EH (cell line): ENCODE measurements at places on chromosomes 7 and 10.

DNA sequence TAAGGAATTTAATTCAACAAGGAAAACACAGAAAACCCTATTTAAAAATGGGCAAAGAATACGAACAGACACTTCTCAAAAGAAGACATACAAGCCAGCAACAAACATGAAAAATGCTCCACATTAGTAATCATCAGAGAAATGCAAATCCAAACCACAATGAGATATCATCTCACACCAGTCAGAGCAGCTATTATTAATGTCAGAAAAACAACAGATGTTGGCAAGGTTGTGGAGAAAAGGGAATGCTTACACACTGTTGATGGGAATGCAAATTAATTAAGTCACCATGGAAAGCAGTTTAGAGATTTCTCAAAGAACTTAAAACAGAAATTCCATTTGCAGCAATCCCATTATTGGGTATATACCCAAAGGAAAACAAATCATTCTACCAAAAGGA lies 55.2 kb downstream of the GCC1 start:
- peak; percentile 44 for DNase-seq

DNA sequence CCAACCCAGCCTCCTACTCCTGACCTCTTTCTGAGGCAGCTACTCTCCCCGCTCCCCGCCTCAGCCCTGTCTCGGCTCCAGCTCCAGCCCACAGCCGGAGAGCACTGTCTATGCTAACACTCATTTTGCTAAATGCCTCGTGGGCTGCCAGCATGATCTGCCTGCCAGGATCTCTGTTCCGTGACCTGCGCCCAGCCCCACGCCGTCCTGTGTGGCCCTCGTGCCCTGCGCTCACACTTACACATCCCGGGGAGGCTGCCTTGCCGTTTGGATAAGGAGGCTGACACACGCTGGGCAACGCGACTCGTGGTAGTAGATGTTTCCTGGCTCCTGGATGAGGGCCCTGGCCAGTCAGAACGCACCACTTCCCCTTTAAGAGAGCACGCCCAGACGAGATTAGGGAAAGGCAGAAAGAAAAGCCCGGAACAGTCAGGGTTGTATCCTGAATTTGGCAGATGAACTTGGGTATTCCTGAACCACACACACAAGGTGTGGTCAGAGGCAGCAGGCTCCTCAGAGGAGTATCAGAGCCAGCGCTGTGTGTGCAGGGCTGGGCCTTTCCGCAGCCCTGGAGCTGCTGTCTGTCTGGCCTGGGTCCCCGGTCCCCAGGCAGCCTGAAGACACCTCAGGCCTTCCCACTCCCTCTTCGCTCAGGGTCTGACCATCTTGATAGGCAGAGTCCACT lies 97.7 kb upstream of the EFCAB10 start:
- no peak for DNase-seq

DNA sequence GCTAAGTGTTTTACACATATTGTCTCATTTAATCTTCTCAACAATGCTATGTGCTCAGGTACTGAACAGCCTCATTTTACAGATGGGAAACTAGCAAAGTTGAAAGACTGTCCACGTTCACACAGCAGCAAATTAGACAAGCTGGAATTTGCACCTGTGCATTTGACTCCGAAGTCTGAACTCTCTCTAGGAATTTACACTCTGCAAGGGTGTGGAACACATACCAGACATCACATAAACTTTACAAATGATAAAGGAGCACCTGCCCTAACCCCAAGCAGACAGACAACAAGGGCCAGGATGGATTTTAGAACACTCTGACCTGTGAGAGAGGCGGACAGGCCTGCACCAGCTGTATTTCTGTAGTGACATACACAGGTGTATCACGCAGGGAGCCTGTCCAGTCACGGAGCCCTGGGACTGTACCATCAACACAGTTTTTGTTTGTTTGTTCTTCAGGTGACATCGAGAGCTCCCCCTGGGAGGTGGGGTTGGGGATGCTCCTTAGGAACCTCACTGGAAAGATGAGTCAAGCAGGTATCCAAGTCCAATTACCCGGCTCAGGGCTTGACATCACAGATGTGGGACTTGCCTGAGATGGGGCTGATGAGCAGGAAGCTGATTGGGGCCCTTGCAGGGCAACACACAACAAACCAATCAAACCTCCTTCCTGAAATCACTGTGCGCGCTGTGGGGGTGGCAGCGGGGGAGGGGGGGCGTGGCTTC lies 31.0 kb downstream of the MKI67 start:
- DNase-seq, result no peak

DNA sequence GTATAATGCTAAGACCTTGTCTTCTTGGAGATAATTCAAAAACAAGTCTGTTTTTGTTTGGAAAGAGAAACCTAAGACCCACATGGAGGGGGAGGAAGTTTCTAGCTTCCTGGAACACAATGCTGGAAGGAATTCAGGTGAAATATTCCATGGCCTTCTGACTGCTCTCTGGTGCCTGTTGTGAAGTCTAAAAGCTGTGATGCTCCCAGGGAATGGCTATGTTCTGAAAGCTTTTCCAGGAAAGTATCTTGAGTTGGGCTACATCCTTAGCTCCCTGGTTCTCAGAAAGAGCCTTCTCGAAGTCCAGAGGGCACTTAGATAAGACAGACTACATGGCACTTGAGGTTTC lies 12.5 kb upstream of the PFKP start:
- DNase-seq, result no peak

- peak; percentile 92 for DNase-seq
These were observed 50.5 kb upstream of the FOXK1 start for GRCh38 chr7:4631380-4632179.
